Thymus (tissue), 14 donors: ENCODE measurements at places on chromosomes 2 and 18.

DNA sequence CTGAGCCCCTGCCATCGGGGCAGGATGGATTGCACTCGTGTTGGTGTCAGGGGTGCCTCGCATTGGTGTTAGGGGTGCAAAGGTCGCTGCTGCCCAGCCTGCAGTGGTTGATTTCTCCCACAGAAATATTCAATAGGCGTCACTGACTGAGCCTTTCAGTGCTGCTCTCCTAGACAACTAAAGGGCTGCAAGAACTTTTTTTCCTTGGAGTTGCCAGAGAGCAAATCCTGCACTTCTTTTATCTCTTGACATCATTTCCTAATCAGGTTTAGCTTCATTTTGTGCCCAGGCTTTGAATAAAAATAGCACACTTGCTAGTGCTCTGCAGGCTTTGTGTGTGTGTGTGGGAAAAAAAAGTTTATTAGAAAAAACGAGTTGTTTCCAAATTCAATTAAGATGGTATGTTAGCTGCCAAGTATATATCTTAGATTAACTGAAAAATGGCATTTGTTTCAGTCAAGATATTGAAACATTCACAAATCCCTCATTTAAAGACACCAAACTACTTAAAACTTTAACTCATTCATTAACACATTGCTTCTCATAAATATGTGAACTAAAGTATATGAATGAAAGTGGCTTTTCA lies 125.6 kb downstream of the SOCS6 start:
- no peak for DNase-seq

DNA sequence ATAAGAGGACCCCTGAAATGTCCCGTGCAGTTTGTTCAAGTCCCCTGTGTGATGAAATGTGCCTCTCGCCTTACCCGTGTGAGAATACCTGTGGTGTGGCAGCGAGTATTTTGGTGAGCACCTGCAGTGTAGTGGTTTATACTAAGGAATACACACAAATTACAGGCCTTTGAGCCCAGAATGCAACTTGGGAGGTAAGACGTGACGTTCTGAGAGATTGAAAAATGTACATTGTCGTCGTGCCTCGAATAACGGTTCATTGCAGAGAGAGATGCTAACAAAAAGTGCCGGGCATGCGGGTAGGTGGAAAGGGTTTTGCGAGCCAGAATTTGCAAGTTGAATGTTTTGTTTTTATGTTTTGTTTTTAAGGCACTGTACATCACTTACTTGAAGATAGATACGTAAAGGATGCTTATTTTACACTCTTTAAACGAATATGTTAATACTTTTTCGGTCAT lies 867 bp downstream of the RBBP8 start:
- no peak for DNase-seq

DNA sequence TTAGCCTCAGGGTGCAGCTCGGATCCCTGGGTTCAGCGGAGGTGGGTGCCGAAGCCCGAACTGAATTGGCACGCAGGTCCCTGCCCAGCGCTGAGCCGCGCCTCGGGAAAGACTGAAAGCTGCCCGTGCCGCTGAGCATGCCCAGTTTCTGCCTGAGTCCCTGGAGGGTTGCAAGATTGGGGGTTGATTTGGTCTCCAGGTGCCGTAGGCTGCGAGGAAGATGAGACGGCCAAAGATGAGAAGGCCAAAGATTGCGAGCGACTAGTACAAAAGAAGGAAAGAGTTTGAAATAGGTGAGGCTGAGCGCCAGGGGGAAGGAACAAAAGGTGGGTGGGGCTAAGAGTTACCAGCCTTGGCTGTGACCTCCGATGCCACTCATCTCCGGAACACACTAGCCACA lies 852 bp upstream of the KCNH7 start:
- no peak for DNase-seq

DNA sequence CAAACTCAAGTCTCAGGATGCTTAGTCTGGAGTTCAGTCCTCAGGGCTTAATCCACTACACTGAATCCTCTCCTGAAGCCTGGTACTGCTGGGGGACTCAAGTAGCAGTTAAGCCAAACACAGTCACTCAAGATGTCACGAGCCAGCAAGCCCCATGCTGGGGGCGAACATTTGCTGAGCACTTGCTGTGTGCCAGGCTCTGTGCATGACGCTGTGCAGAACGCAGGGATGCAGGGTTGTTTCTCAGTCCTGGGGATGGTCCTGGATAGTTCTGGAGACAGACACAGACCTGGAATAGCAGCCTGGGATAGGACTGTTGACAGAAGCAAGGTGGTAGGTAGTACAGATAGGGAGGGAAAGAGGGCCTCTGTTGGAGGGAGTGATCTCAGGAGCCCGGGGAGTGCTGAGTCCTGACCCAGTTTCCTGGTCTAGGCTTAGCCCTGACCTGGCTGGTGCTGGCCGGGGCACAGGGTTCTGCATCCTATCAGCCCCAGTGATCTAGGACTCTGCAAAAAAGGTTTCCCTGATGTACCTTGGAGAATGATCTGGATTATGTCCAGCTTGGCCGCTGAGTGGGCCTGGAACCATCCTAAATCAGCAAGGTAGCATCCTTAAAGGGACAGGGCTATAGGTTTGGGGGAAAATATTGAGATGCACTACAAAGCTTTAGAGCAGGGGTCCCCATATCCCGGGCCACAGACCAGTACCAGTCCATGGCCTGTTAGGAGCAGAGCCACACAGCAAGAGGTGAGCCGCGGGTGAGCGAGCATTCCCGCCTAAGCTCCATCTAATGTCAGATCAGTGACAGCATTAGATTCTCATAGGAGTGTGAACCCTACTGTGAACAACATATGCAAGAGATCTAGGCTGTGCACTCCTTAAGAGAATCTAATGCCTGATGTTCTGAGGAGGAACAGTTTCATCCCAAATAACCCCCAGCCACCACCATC lies 54.7 kb upstream of the OTOF start:
- DNase-seq: no peak

GRCh38 chr2:45497355-45497754 lies 113.7 kb downstream of the SRBD1 start:
- no peak for DNase-seq
